ENCODE measurements at places on chromosomes 7 and 10.

DNA sequence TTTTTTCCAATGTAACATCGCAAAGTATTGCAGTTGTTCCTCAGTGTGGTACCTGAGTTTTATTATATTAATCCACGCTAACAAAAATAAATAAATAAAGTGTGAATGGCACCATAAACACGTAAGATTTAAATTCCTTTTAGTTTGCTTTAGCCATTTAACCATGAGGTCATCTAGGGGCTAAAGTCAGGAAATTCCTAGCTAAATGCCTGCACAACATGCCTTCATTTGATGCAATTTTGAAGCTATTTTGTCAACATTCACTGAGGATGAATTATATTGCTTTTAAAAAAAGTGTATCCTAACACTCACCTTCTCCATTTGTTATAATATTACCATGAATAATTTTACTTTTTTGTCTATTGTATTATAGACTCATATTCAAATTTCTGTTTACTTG, 714.4 kb downstream of the GATA3 start:
- DNase-seq: no peak

DNA sequence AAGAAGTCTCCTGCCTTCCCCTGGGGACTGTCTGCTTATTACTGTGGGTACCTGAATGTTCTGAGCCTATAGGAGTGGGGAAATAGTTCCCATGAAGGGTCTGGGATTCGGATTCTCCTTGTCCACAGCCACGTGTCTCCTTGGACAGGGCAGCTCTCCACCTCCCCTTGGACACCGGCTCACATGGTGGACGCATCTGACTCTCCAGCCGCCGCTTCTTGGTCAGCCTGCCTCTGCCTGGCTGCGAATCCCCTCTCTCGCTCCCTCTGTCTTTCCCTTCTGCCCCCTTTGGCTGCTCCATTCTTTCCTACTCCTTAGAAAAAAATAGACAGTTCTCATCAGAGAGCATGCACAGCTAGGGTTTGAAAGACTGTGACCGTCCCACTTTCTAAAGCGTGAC, 46.9 kb downstream of the JAKMIP3 start:
- DNase-seq: no peak

DNA sequence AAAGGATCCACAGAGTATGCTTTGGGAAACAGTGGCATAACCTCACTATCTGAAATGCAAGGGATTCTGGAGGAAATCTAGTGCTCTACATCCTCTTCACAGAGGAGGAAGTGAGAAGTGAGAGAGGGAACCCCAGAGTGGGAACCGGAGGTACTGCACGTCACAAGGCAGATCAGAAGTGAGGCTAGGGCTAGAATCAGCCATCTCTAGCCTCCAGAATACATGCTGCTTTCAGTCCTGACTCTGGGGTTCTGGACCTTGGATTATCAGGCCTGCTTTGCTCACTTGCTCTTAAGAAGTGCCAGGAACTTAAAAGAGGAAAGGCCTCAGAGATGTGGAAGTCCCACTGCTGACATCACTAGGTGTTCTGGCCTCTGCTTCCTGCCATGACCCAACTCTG, 25.7 kb downstream of the ZNF503 start:
- DNase-seq: no peak

- no peak for DNase-seq
These were observed 11.5 kb downstream of the IKZF1 start for GRCh38 chr7:50315739-50316671.

DNA sequence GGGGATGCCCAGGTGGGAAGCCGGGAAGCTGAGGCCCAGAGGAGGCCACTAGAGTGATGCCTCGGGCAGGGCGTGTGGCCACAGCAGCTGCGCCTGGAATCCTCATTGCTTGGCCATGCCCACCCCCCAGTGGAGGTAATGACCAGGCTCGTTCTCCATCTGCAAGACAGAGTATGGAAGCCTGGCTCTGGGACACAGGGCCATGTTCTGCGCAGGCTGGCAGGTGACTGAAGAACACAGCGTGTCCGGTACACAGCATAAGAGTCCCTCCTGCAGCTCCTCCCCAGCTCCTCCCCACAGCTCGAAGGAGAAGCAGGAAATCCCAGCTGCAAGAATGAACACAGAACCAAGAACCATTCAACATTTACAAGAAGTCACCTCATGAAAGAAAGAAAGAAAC, 64.8 kb downstream of the SMURF1 start:
- DNase-seq: no peak

- no peak for DNase-seq
These were observed 2.6 kb downstream of the AUTS2 start for GRCh38 chr7:69600710-69601519.

GRCh38 chr10:77319557-77319956, 318.1 kb downstream of the KCNMA1 start:
- DNase-seq: peak; percentile 42

DNA sequence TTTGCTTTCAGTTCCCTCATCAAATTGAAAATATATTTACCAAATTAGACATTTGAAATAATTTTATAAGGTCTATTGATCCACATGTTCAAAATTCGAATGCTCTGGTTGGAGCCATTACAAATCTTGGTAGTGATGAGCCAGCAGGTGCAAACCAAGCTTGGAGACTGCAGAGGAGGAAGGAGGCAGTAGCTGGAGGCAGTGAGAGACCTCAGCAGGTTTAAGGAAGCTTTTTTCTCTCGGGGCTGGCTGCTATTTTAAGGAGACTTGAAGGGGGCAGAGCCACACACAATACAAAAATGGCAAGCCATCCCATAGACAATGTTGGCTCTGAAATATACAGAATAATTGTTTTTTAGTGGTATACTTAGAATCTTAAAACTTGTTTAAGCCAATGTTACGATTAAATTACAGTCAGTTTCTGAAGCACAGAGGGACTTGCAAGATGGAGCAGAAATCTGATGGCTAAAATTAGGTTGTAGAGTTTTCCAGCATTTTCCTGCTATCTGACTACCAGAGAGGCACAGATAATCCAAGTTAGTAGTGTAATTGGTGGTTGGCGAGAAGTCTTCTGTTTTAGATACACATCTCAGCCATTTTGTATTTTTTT, 185.8 kb downstream of the SNX10 start:
- DNase-seq: no peak

DNA sequence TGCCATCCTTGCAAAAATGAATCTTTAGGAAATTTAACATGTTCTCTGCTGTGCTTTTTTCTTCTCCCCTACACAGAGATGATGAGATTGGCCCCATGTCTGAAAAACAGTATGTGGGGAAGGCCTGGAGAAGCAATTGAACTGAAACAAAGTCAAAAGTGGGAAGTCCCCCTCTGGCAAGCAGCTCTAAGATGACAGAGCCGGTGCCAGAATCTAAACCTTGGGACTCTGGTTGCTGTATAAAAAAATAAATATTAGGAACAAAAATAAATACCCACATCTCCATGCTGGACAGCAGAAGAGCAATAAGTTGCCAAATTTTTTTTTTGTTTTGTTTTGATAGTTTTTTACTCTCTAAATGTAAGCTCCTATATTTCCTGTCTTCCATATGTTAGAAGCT, 51.8 kb upstream of the TRIL start:
- no peak for DNase-seq

DNA sequence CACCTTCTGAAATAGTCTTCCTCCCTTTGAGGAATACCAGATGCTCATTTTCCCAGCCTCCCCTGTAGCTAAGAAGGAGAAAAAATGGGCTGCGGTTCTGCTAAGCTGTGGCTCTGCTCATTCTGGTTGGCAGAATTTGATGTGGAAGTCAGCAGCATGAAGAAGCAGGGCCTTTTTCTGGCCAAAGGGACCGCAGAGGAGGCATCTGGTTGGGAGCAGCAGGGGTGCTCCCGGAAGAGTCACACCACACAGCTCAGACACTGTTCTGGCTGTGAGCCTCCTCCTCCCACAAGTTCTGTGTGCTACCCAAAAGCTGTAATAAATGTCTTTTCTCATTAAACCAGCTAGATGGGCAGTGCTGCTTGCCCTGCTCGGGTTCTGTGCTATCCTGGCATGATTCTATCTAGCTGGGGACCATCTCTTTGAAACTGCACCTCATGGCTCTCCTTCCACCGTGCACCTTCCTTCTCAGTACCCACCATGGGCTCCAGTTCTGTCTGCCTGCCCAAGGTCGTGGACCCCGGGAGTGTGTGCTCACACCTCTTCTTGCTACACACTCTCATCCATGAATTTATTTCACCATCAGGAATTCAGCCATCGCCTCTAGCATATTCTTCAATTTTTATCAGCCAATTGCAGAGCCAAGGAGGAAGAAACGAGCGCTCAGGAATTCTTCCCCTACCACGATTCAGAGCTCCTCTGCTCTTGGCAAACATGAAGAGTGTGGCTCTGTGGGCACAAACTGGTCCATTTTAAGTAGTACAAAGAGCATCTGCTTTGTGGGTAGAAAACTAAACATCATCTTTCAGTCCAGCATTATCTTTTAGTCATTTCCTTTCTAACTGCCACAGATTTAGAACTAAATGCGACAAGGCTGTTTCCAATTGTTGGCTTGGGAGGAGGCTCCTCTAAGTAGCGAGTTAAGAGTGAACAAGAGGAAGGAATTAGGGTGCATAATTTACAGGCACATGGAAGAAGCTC, 76.9 kb downstream of the FAM171A1 start:
- DNase-seq: peak; percentile 37

DNA sequence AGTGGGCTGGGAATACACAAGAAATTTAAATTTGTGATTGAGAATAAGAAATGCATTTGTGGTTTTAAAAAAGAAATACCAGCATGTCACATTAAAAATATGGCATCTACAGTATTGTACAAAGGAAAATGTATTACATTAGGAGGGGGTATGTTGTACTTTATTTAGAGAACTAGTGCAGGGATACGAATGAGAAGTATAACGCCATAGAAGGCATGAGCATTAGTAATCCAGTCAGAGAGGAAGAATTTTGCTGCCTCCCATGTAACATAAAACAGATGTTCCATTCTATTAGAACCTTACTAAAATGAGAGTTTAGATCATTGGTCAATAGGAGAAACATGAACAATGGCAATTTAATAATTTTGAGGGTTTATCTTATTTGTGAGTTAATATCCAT, 182.2 kb downstream of the ADK start:
- DNase-seq: no peak

- no peak for DNase-seq
These were observed 10.1 kb upstream of the NKX2-3 start for GRCh38 chr10:99522470-99523250.

DNA sequence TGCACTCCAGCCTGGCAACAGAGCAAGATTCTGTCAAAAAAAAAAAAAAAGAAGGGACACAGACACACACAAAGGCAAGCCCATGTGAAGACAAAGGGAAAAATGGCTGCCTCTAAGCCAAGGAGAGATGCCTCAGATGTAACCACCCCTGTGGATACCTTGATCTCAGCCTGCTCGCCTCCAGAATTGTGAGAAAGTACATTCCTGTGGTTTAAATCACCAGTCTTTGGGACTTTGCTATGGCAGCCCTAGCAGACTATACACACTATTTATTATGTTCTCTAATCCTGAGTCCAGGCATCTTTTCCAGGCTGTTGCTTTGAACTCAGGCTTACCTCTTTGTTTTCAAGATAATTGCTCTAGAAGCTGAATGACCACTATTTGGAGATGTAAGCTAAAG, 494.3 kb downstream of the GALNT17 start:
- DNase-seq: no peak

- DNase-seq: no peak
These were observed 292.9 kb upstream of the BMPER start for GRCh38 chr7:33612442-33612841.
